ENCODE measurements at places on chromosomes 5 and 9. TPM values are rescaled to one million over a fixed set of nuclear protein-coding genes. Genes with fewer than 3 reads are reported as not detected.

- DNase-seq: no peak
Observed at GRCh38 chr9:112757282-112757883, 6.8 kb downstream of the SNX30 start.

DNA sequence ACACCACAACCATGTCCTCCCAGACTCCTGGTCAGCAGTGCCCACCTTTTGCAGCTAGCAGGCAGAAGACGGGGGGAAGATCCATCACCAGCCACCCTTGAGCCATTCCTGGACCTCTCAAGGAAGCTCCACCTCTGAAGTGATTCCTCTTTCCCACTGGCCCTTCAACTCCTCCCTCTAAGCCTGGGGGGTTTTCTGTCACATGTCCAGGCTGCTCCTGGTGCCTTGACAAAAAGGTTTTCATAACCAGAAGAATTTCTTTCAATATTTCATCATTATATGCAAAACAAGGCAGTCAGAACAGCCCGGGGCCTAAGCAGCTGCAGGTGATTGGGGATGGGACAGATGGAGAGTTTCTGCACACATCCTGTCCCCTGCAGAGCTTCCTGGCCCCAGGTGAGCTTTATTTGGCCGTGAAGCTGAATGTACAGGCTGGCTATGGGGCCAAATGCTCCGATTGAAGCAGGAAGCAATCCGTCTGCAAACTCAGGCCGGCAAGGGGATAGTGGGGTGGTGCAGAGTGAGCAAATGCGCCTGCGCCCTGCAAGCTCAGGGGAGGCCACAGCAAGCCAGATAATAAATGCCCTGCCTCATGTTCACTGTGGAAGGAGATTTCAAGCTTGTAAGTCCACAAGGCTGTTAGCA, 173.5 kb downstream of the C5orf15 start:
- DNase-seq: no peak

- no peak for DNase-seq
Observed at GRCh38 chr9:131870156-131870555, 130.3 kb upstream of the RAPGEF1 start.

- no peak for DNase-seq
Observed at GRCh38 chr9:35035851-35036701, 36.3 kb downstream of the VCP start.

- DNase-seq: no peak
Observed at GRCh38 chr9:91243029-91243428, 118.7 kb downstream of the AUH start.

- DNase-seq: no peak
Observed at GRCh38 chr5:136040746-136041415, 12.1 kb downstream of the TGFBI start.

DNA sequence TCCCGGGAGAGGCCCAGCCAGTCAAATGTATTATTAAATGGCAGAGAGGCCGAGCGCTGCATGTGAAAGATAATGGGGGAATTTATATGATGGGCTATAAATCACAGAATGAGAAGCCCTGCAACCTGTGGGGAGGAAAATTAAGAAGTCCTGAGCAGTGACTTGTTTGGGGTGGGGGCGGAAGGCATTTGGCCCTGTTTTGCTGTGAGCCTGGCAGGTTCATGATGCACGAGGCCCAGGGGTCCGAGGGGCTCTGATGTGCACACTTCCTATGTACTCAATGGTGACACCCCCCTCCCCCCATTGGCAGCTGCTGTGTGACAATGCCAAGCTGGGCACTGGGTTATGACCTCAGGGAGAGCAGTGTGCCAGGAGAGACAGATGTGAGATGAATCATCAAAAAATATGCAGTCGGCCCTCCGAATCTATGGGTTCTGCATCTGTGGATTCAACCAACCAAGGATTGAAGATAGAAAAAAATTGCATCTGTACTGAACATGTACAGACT, 13.7 kb upstream of the DAB2IP start:
- DNase-seq: no peak

GRCh38 chr9:84411683-84412267, 71.2 kb upstream of the SLC28A3 start:
- DNase-seq: no peak

GRCh38 chr5:100464418-100464817, 70.8 kb upstream of the FAM174A start:
- peak; percentile 66 for DNase-seq

FAM53C gene
- 18.4 TPM for total RNA-seq

SLC46A2 gene
- not detected for total RNA-seq

PCDHA10 gene
- total RNA-seq: 0.03 TPM

RRAGA gene
- total RNA-seq: 27.8 TPM

WDR38 gene
- total RNA-seq: not detected

Measured in NCI-H460 (cell line).